WTC11 (cell line): ENCODE measurements at places on chromosomes 2 and 18.

GRCh38 chr2:227570615-227571014, 28.1 kb upstream of the SCYGR2 start:
- no peak for DNase-seq
- no peak overlapping the region for H3K4me3 ChIP-seq
- H3K27ac ChIP-seq = peak overlapping the region; percentile 20
- no peaks in the 10 kb centered on the region for H3K27me3 ChIP-seq

GRCh38 chr2:144490857-144491256, 29.1 kb downstream of the ZEB2 start:
- no peak overlapping the region for H3K4me3 ChIP-seq
- no peaks in the 10 kb centered on the region for H3K36me3 ChIP-seq
- H3K27ac ChIP-seq = no peak overlapping the region
- H3K4me1 ChIP-seq = no peaks in the 10 kb centered on the region
- DNase-seq = no peak
- H3K27me3 ChIP-seq = no peaks in the 10 kb centered on the region

DNA sequence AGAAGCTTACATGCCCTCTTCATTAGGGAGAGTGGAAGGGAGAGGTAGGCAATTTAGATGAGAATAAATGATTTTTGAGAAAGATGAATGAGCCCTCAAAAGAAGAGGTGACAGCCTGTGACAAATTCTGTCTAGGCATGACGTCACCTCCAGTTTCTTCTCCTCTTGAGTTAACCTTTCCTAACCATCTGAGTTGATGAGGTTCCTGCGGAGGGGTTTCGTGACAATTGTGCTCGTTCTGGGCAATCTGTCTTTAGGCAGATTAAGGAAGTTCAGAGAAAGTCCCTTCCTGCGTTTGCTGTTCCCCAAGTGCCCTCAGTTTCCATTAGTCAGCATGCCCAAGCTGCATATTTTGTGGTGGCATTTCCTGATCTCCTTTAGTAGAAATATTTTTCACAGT, 640.2 kb upstream of the SYT4 start:
- no peaks in the 10 kb centered on the region for H3K27me3 ChIP-seq
- no peaks in the 10 kb centered on the region for H3K36me3 ChIP-seq
- H3K4me1 ChIP-seq = peaks cover 23% of the 10 kb centered on the region
- no peak for DNase-seq

DNA sequence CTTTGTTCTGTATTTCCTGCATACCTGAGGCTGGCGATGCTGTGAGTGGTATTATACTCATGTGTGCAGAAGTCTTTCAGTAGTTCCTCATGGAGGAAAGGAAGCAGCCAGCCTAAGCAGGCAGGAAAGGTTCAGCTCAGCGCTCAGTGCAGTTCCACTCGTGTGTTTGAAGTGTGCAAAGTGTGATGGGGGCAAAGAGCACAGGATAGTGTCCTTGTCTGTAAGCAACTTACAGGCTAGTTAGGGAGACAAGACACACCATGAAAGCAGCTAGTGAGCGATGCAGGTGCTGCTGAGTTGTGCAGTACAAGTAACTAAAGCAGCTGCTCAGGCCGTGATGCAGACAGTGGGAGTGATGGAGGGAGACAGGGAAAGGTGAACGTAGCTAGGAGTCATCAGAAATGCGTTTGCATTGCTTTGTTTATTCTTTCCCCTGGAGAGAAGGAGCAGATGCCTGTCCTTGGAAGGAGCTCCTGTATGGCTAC, 146.2 kb downstream of the LDLRAD4 start:
- H3K4me1 ChIP-seq = peaks cover 32% of the 10 kb centered on the region
- H3K4me3 ChIP-seq = no peak overlapping the region
- H3K36me3 ChIP-seq = no peaks in the 10 kb centered on the region
- peak overlapping the region; percentile 35; the same call in 1 of the 2 replicates for H3K27ac ChIP-seq
- no peaks in the 10 kb centered on the region for H3K27me3 ChIP-seq

DNA sequence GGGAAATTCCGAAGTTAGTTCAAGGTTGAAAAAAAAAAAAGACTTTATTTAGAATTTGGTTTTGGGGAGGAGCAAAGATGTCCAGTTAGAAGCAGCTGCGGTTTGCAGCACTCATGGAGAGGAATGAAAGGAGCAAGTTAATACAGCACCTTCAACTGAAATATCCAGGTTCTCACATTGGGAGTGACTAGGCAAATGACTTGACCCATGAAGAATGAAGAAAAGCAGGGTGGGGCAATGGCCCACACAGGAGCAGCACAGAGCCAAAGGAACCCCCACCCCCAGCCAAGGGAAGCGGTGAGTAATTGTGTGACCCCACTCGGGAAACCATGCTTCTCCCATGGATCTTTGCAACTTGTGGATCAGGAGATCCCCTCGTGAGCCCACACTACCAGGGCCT, 32.8 kb downstream of the ZNF892 start:
- no peak overlapping the region for H3K27ac ChIP-seq
- no peak for DNase-seq
- H3K4me1 ChIP-seq = no peaks in the 10 kb centered on the region
